Esophagus squamous epithelium (tissue), 5 donors: ENCODE measurements at places on chromosomes 7 and 10. TPM values are rescaled to one million over a fixed set of nuclear protein-coding genes. Genes with fewer than 3 reads are reported as not detected.

The PAX4 gene
- not detected for total RNA-seq

The GALNT17 gene
- 22.1 TPM for total RNA-seq

The VENTX gene
- 0.95 TPM for total RNA-seq

- DNase-seq, result no peak
These were observed 189.9 kb upstream of the ADO start for GRCh38 chr10:62614389-62615157.

DNA sequence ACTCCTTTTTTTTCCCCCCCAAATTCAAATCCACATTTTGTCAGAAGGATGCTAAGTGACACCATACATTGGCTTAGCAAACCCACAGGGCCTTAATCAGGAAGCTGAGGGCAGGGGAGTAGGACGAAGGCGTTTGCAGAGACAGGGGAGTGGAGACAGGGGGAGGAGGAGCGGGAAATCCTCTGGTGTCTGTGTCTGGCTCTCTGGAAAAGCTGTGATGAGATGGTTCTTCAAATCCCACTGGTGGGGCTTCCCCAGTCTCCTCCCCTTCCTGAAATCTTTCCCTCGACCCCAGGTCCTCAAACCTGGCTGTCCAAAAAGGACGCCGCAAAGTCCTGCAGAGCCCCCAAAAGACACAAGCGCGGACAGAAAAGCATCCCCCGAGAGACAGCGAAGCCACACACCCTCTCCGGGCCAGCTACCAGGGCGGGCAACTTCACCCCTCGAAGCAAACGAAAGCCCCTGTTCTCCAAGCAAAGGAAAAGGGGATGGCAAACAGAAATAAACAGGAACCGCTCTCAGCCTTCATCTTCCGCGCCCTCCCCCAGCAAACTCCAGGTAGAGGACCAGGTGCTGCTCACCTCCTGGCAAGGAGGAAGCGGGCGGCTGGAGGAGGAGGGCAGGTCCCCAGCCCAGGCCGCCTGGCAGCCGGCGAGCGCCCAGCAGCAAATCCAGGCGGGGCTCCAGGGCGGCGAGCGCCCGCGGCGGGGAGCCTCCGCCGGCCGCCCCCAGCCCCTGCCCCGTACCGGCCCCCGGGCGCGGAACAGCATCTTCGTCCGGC is 520 bp downstream of the ELAPOR2 start:
- DNase-seq, result no peak

DNA sequence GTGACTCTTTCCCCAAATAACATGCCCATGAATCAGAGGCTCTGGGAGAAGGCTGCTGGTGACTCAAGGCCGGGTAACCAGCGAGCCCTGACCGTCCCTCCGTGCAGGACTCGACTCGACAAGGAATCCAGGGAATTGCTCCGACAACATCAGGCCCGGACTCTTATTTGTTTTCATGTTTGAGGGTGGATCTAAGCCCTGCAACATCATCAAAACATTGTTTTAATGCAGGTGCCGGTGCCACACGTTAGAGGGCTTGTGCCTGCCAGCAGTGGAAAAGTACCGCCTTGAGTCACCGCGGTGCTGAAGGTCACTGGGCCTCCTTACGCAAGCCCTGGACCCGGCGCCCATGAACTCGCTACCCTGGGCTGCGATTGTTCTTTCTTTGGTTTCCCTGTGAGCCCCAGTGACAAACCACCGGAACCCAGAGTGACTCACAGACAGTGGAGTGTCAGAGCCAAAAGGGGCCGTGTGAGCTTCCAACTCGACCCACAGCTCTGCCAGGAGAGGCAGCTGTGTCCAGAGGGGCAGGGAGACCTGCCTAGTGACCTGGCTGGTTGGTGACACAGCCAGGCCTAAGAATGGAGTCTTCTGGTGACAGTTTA is 139.4 kb upstream of the SHH start:
- DNase-seq, result no peak

DNA sequence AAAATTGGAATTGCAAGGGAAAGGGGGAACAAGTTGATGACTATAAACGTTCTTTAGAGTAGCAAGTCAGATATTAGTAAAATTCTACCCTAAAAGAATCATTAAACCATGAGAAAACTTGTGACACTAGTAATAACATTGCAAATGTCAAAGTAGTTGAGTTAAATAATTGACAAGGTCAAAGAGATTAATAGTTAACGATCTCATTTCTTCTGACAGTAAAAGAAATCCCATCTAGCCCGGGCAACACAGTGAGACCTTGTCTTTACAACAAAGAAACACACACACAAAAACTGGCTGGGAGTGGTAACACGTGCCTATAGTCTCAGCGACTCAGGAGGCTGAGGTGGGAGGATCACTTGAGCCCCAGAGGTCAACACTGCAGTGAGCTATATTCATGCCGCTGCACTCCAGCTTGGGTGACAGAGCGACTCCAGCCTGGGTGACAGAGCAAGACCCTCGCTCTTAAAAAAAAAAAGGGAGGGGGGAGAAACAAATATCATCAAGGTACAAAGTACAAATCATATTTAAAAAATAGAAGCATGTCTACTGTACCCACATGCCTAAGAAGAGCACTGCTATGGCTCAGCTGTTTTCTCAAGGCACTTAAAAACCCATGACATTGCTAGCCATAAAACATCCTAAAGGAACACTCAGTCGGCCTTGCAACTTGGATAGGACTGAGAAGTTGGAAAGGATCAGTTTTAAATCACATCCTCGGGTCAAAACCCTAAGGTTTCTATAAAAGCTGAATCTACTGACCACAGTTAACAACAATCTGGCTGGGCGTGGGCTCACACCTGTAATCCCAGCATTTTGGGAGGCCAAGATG is 401.1 kb downstream of the PARD3 start:
- no peak for DNase-seq

DNA sequence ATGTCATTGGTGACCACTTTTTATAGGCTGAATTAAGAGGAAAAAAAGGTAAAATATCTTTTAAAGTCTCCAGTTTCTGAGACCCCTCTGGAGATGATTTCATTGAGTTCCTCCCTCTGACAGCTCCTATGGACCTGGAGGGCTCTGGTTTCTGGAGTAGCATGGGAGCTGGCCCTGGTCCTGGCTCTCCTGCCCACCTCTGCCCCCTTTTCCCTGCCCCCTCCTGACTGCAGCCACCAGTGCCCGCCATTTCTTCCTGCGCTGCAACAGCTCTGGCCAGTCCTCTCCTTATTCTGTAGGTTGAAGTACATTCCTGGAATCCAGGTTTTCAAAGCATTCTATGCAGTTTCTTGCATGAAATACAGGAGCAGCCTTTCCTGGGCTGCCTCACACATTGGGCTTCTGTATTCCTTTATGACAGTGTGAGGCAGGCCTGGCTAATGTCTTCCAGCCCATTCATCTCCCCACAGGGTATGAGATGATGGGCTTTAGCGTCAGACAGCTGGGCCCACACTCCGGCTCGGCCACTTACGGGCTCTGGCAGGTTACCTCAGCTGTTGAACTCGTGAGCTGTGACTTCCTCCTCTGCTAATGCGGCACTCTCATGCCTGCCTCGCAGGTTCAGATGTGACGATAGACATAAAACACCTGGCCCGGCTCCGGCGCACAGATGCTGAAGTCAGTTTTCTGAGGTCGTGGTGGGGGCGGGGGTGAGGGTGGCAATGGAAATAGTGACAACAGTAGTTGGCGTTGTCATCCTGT is 101.7 kb downstream of the MGMT start:
- no peak for DNase-seq

DNA sequence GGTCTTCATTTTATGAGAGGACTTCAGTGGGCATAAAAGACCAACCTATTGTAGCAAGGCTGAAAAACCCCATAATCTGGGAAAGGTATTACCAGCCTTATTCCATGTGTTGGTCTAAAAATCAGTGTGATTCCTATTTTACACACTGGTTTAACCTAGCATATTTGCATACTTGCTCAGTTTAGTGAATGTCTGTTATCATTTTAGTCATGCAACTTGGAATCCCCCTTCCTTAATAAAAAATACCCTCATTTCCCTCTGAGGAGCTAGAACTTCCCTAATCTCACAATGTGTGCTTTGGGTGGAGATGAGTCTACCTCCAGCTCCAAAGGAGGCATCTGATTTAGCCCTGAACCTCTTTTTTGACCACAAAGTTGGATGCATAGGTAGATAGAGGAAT is 312.8 kb upstream of the SORCS1 start:
- no peak for DNase-seq

DNA sequence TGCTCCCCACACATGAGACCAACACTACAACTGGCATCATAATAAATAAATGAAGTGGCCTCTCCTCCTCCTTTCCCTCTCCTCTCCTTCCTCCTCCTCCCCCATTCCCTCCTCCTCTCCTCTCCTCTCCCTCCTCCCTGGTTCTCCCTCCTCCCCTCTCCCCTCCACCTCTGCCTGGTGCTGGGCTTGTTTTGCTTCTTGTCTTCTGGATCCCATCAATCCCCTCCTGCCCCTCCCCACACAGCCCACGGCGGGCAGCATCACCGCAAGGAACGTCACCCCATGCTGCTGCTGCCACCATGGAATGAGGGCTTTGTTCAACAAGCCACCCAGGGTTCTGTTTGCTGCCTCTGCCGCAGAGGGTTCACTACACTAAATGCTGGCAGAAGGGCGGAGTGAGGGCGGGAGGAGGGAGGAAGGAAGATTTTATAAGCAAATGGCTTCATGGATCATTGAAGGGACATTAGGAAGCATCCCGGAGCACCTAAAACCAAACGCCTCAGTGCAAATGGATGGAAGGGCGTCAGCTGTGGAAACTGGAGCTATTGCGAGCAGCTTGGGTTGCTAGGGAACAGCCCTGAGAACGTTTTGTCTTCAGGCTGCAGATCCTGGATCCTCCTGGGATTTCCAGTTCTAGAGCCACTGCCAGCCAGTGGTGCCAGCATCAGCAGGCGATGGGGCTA is 379.7 kb upstream of the ZMIZ1 start:
- no peak for DNase-seq

DNA sequence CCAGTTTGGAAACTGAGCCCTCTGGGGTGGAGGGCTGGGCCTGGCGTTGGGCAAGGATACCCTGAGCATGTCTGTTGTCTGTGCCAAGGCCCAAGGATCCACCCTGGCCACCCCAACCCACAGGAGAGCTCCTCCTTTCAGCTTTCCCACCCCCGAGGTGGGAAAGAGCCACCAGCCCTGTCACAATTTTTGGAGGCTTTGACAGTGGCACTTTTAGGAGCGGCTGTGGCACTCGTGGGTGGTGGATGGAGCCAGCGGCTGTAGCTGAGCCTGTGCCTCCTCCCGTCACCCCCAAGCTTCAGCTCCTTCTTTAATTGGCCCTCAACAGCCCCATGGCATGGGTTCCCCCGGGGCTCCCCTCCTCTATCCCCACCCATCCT is 18.2 kb upstream of the ZNF862 start:
- DNase-seq, result no peak

GRCh38 chr7:70744492-70744891 is 387.5 kb upstream of the GALNT17 start:
- DNase-seq, result no peak

- DNase-seq, result no peak
These were observed 66.9 kb upstream of the SEMA3A start for GRCh38 chr7:84261509-84261908.

- DNase-seq, result no peak
These were observed 139.0 kb downstream of the LRRN3 start for GRCh38 chr7:111229916-111230315.

DNA sequence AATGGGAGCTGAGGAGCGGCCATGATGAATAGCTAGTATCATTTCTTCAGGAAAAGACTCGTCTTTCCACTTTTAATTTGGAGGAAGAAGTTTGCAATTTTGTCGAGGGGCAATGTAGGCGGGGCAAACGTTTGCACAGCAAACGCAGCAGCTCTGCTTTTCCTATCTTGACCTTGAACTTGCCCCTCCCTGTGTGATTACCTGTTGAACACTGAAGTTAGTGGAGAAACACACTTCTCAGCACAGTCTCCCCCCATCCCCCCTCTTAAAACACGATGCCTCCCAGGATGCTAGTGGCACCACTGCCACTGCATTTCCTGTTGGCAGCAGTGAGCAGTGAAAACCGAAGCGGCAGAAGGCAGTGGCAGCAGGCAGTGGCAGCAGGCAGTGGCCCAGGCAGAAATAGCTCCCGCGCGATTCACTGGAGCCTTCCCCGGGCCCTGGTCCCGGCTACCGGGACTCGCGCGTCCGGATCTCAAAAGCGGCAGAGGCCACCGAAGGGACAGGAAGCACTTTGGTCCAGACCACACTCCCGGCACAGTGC is at the start of gene EPDR1:
TSS of gene EPDR1 (plus strand) at position 336 of the 544 bp plus-strand sequence. CDS start 300 bp downstream, outside the sequence.
- no peak for DNase-seq

DNA sequence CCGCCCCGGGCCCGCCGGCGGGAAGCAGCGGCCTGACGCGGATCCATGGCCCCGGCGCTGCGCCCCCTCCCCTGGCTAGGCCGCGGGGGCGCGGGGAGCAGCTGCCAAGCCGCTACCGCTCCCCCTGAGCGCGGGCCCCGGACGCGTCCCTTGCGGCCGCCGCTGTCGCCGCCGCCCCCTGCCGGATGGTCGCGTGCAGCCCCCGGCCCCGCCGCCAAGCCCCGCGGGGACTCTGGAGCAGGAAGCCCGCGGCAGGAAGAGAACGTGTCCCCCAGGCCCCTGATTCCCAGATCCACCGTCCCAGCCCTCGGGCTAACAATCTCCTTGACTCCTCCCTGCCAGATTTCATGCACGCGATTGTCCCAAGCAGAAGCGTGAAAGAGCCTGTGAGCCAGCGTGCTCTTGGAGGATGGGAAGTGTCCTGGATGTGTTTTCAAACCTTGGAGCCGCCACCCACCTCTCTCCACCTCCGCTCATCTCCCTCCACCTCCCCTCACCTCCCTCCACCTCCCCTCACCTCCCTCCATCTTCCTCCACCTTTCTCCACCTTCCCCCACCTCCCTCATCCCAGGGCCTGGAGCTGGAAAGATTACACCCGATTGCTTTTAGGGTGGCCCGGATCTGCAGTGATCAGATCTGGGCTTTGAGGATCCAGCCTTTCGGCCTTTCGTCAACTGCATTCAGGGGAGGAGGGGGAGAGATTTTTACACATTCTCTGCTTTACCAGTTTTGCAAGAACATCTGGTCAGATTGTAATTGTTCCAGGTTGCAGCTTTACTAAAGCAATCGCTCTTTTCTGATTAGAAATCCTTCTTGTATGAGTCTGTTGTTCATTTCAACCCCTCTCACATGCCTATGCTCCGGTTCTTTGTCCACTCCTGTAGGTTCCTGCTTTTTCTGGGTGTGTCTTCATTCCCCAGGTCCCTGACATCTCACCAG is 570 bp upstream of the PRTFDC1 start:
- no peak for DNase-seq

DNA sequence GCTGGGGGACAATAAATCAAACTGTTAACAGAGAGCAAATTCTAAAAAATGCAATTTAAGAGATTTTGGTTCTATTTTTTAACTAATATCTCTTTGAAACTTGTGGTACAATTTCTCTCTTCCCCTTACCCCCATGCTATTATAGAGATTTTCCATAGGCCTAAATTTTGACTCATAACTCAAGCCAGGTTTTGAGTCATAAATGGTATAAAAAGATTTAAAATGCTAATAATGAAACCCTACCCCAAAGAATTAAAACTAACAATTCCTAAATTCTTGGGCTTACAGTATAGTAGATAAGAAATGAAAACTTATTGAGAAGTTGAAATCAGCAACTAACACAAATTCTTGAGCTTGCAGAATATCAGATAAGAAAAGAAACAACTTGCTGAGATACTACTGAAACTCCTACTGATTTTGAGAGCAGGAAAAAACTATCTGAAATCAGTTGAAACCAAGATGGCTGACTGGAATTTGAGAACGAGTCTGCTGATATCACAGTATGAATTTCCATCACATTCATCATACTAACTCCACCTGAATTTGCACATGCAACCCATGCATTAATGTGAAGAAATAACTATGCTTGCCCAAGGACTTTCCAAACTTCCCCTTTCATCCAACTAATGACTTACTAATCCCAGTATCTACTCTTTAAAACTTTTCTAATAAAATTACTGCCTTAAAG is 36.3 kb downstream of the POT1 start:
- no peak for DNase-seq

GRCh38 chr7:56174875-56175760 is 58.9 kb upstream of the NUPR2 start:
- DNase-seq, result no peak
